Cardiac ventricle fibroblast (primary cell): ENCODE measurements at places on chromosomes 5 and 9. TPM values are rescaled to one million over a fixed set of nuclear protein-coding genes. Genes with fewer than 3 reads are reported as not detected.

Gene PTGDS
- 211 and 233 TPM in 2 replicates for total RNA-seq

Gene UBE2QL1
- total RNA-seq: not detected in 2 replicates

Gene PCDH12
- total RNA-seq: 2.5 and 4.6 TPM in 2 replicates

Gene PDCD1LG2
- total RNA-seq: 4.9 and 7.2 TPM in 2 replicates
